ENCODE measurements at places on chromosomes 2 and 18. TPM values are rescaled to one million over a fixed set of nuclear protein-coding genes. Genes with fewer than 3 reads are reported as not detected.
A peak's percentile ranks its signal among the peaks of the same experiment; 100 is the strongest.

DNA sequence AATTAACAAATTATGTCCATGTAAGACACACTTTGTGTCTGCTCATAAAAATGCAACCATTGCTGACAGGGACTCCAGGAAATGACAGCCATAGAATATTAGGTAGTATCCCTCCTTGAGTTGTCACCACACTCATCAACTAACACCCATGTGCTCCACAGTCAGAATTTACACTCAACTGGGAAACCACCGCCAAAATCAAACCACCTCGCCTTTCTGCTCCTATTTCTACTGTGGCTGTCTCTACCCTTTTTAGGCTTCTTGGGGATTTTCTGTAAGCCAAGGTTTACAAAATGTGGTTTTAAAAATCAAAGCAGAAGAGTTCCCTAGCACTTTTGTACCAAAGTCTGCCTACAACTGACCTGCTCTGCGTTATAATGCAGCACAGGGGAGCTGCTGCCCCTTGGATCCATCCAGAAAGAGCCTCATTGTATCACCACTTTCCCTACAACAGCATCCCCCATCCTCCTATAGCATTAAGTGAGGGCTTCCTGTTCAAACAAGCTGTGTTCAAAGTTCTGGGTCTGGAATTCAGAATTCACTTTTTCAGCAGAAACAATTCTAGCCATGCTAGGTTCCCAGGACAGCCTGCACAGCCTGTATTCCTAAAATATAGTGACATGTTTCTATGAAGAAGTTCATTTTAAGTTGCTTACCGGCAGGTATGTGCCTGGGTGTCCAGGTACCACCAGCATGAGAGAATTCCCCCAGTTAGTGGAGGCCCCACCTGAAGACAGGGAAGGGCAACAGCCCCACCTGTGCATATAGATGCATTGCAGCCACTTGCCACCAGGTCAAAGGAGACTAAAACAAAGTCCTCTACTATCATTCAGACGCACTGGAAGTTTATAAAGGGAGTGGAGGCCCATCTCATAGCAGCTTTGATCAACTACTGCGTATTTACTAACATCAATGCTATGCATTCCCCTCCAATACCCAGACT lies 104.3 kb downstream of the MYO5B start:
- DNase-seq = no peak

- no peak for DNase-seq
These were observed 76.1 kb downstream of the NDUFA10 start for GRCh38 chr2:239949075-239949474.

GRCh38 chr2:28356095-28356911 lies 36.4 kb upstream of the FOSL2 start:
- DNase-seq = no peak

- no peak for DNase-seq
These were observed 22.7 kb downstream of the C1D start for GRCh38 chr2:68040078-68040477.

- no peak for DNase-seq
These were observed 69.6 kb downstream of the EML4 start for GRCh38 chr2:42238644-42239288.

DNA sequence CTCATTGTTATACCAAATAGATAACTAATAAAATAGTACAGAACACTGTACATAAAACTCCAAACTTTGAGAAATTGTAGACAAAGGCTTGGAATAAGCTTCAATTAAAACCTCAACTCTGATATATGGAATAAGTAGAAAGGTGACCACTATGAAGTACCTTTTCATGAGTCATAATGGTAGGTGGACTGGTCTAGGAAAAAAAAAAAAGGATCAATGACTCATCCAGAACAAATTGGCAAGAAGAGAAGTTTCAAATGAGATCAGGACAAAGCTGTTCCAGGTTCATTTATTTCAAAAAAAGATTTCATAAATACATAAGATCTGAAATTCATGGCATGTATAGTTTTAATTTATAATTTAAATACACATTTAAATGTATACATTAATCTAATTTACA lies 769.7 kb downstream of the SUCLG1 start:
- no peak for DNase-seq

DNA sequence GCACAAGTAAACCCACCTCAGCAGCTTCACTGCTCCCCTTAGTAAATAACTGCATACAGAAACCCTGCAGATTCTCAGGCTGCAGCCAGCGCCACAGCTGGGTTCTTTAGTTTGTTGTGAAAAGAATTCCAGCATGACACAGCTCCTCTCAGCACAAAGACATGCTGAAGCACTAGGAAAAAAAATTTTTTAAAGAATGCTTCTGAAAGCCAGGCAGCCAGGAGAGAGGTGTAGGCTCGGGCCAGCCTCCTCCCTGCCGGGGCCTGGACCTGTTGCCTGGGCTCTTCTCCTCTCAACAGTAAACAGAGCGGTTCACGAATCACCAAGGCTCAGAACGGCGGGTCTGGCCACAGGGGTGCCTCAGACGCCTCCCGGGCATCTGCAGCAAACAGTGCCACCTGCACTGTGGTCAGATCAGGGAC lies 95.7 kb upstream of the POU3F3 start:
- DNase-seq = peak; percentile 51

Gene TLX2
- total RNA-seq = 0.19 TPM

Gene EPB41L3
- 17.8 TPM for total RNA-seq

Gene CRYGC
- total RNA-seq = not detected

Gene SLC5A7
- total RNA-seq = 0.05 TPM
